ENCODE measurements at places on chromosomes 11 and 22.
A peak's percentile ranks its signal among the peaks of the same experiment; 100 is the strongest.

- peak; percentile 8 for DNase-seq
These were observed 60.6 kb downstream of the NXPE2 start for GRCh38 chr11:114738954-114739353.

DNA sequence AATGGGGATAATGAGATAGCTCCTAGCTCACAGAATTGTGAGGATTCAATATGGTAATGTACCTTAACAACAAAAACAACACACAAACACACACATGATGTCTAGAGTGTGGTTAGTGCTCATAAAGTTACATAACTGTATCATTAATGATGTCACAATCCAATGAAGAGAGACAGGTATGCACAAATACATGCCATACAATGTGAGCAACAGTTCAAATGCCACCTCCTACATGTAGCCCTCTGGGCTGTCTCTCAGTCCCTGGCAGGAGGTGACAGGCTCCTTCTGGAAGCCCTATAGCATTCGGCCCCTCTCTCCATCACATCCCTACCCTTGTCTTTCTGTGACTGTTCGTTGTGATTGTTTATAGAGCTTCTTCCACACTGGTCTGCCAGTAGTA is 8.3 kb upstream of the MICALL1 start:
- DNase-seq: no peak

DNA sequence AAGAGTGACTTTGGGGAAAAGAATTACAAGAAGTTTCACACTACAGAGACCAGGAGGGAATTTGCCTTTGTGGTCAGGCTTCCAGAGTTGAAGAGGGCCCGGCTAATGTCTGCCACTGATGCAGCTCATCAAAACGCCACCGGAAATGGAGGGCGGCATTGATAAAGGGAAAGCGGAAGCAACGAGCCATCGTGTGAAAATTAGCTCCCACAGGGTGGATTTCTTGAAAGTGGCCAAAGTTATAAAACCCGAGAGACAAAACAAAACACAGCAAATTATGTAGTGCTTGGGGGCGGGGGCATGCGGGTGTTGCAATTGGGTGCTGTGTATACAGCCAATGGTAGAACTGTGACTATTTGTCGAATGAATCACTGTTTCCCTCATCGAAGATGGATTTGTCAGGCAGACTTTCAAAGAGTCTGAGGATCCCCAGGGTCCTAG is 113.0 kb downstream of the ADAMTS15 start:
- DNase-seq: no peak

DNA sequence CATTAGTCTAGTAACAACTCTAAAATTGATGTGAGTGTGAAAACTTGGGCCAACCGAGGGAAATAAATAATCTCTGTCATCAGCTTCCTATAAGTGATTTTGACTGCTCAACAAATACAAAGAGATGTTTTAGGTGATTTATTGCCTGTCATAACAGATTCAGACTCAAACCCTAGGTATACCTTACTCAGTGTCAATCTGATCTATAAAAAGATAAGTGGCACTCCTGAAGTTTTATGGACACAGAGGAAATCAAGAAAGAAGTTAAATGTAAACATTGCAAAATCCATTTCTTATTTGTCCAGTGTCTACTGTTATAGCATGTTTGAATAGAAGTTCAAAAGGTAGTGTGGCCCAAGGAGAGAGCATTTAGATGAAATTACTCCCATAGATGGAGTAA is 30.4 kb upstream of the TYR start:
- DNase-seq: no peak

- DNase-seq: no peak
These were observed 27.0 kb downstream of the ART5 start for GRCh38 chr11:3614742-3615171.

GRCh38 chr11:35786188-35786587 is 123.6 kb downstream of the TRIM44 start:
- no peak for DNase-seq

DNA sequence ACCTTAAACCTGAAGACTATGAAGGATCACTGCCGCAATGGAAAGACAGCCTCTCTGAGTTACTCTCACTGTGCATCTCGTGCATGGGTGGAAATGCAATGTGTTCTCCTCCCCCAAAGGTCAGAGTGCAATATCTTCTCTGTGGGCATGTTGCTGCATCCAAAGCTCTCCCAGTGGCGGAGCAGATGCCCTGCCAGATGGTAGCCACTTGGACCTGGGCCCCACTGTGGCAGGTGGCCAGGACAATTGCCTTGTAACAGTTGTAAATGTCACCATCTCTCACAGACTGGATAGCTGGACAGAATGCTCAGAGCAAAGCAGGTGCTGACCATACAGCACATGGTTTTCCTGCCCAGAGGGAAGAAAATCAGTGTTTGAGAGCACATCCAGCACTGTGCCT is 542.0 kb downstream of the FAM181B start:
- no peak for DNase-seq

DNA sequence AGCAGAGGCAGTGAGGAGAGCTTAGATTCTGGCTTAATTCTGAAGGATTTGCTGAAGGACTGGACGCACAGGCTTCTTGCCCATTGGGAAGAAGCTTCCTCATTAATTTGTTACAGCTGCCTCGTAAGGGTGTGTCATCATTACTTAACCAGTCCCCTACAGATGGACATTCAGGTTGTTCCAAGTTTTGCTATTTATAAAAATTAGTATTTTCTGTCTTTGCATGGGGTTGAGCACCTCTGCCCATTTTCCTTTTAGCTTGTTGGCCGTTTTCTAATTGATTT is 38.1 kb downstream of the CAPN1 start:
- DNase-seq: no peak

All from GM19239 (cell line).